ENCODE measurements at places on chromosomes 3 and 15.

DNA sequence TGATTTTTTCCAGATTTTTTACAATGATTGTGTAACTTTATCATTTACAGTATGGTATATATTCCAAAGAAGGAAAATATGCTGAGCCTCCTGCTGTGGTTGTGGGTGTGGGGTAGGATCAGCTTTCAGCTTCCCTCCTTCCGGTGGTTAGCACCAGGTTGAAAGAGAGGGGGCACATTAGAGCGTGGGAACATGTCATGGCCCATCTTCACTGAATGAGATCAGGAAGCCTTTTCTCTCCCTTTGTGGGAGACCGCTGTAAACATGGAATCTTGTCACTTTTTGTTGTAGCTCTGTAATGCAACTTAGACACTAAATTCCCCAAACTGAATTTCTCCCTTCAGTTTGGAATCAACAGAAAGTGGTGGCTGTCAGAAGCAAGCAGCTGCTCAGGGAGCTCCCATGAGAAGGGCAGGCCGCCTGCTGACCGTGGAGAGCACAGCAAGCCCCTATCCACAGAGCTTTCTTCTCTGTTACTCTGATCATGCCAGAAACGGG lies 86.7 kb upstream of the LIMD1 start:
- peak; percentile 65 for DNase-seq

- no peak for DNase-seq
These were observed 13.3 kb downstream of the ADAMTS7 start for GRCh38 chr15:78797951-78798350.

DNA sequence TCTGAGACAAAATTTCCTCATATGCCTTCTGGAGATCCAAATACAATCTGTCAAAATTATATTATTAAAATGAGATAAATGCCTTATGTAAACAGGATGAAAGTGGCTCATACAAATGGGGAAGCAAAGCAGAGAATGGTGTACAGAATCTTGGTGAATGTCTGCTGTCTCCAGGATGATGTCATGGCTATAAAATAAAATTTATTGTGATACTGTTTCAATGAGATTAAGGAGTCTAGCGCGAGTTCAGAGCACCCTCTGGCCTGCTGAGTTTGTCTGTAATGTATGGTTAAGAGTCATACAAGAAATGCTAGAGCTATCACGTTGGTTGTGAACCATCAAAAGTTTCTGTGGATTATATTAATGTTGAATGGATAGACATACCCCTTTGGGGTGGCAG lies 359.7 kb downstream of the EFHB start:
- no peak for DNase-seq

GRCh38 chr3:130795396-130795795 lies 48.8 kb upstream of the PIK3R4 start:
- no peak for DNase-seq

GRCh38 chr3:8656240-8656639 lies 11.6 kb upstream of the SSUH2 start:
- DNase-seq, result no peak

DNA sequence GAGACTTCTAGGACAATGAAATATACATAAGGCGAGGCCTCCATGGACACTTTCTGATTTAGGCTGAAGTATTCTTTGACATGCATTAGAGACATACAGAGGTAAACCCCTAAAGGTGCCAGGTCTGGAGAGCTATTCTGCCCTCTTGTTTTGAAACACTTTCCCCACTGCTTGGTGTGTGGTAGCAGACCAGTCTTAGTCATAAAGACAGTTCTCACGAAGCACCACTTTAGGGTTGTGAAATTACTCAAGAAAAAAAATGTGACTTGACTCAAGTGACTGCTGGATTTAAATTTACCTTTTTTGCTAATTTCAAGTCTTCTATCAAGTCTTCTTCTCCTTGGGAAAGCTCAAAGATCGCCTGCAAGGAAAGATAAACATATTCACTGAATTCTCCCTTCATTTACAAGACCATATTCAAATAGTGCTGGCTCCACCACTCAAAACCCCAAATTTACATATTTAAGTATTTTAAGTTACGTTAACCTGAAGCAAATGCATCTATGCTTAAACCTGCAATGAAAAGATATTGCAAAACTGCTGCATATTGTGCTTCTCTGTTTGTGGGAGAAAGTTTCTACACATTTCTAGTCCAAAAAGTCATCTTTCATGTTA lies 48.4 kb downstream of the ARHGEF3 start:
- no peak for DNase-seq

DNA sequence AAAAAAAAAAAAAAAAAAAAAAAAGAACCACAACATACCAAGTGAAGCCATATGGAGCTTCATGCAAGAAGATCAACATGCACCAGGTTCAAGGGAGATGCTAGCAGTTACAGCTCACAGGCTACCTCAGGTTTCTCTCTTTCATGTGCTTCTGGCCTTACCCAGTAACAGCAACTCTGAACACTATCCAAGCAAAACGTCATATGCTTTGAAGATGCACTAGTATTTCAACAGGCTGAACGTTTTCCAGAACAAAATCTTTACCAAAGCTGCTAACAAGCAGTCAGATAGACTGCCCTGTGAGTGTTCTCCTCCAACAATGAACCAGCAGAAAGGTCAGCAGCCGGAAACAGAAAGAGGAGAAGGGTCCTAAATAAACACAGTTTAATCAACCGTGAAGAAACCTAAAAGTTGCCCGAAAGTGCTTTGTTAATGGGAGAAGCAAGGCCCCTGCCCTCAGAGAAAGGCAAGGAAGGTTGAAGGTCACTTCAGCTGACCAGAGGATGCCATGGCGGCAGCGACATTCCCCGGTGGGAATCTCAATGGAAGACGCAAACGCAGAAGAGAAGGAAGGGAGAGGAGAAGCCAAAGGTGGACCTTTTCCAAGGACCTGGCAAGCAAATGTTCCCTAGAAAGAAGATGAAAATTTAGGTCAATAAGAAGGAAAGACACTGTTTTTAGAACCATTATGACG lies 80.1 kb downstream of the CCNL1 start:
- DNase-seq, result no peak

GRCh38 chr3:191449256-191449655 lies 11.7 kb upstream of the PYDC2 start:
- DNase-seq, result no peak

GRCh38 chr3:120416868-120417267 lies 33.9 kb downstream of the FSTL1 start:
- DNase-seq, result no peak

DNA sequence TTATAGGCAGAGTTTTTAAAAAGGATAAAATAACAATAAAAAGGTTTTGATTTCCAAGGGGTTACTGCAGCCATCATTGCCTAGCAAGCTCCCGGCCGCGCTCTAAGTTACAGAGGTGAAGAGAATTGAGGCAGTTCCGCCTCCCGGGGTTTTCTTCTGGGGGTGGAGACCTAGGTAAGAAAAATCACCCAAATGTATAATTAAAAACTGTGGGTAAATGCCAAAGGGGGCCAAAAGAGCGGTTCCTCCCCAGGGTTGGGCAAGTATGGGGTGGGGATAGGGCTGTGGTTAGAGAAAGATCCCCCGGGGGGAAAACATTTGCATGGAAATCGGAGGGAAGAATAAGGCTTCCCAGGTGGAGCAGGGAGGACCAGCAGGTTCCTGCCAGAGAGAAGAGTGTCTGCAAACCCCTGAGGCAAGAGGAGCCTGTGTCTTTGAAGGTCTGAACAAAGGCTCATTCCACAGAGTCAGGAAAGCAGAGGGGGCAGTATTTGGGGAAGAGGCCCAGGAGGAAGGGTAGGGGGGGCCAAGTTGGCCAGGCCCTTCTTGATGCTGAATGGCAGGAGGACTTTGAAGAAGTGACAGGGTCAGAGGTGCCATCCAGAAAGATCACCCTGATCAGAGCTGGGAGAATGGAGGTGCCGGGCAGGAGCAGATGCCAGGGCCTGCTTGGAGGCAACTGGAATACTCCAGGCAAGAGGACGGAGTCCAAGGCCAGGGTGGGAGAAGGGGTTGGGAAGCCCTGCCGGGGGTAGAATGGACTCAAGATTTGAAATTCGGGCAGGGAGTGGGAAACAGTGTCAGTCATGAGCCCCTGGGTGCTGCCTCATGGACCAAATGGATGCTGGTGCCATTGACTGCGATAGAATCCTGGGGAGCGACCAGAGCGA lies 152.9 kb upstream of the RGMA start:
- DNase-seq, result no peak

DNA sequence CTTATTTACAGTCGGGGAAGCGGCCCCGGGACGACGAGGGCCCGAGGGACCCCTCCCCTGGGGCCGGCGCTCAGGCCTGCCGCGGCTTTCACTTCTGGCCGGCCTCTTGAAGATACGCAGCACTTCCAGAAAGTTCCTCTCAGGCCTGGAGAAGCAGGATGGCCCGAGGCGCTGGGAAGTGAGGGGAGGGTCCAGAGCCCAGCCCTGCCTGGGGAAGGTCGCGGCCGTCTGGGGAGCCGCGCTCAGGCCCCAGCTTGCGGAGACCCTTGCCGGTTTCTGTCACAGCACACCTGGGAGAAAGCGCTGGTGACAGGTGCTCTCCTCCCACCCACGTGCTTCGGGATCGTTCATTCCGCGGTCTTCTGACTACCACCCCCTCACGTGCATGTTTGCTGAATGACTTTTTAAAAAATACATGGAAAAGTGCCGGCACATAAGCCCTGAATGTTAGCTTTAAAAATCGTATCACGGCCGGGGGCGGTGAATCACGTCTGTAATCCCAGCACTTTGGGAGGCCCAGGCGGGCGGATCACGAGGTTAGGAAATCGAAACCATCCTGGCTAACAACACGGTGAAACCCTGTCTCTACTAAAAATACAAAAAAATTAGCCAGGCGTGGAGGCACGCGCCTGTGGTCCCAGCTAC lies 727 bp upstream of the TM2D3 start:
- DNase-seq, result no peak

- no peak for DNase-seq
These were observed 71.2 kb upstream of the GOLGA8B start for GRCh38 chr15:34654625-34655024.

DNA sequence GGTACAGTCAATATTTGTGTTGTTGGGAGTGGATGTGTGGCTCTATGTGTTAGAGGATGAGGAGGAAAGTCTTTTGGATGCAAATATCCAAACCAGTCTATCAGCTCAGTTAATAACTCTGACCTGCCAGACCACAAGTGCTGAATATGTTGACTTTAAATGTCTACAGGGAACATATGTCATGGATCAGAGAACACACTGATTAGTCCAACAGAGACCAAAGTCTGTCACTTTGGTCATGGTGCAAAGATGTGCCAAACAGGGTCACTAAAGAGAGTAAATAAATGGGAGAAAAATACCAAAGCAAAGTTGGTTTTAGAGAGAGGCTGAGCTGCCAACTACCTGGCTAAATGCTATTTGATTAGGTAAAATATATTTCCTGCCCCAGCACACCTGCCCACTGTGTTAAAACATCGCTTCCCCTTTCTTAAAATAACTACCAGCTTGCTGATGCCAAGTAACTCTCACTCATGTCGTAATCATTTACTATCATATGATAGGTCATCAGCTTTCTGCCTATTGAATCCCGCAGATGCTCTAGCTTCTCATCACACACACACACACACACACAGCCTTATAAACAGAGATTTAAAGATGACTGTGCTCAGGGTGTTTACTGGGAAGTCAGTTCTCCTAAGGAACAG lies 173.3 kb downstream of the PDZRN3 start:
- no peak for DNase-seq

DNA sequence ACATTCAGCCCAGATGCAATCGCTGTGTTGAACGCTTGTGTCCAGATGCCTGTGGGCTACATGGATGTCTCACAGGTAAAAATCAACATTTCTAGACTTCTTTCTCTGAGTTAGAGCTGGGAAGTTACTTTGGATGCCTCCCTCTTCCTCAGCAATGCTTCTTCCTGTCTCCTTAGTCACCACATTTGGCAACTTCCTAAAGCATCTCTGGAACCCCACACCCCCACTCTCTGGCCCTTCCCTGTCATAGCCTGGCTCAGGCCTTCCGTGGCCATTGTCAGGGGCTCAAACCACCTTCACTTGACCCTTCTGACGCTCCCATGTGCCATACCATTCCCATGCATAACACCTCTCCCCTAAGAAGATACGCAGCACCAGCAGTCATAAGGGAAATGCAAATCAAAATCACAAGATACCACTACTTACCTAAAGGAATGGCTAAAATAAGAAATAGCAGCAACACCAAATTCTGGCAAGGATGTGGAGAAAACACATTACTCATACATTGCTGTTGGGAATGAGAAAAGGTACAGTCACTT lies 21.6 kb upstream of the RGMA start:
- no peak for DNase-seq

DNA sequence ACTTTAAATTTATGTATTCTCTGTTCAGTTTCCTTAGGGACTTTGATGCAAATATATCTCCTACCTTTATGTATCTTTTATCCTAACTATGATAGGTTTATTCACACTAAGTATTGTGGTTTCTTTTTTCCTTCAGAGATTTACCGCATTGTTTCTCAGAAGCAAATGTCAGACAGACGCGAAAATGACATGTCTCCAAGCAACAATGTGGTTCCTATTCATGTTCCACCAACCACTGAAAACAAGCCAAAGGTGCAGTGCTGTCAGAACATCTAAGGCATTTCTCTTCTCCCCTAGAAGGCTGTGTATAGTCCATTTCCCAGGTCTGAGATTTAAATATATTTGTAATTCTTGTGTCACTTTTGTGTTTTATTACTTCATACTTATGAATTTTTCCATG lies 18.3 kb downstream of the RAB11A start:
- no peak for DNase-seq

DNA sequence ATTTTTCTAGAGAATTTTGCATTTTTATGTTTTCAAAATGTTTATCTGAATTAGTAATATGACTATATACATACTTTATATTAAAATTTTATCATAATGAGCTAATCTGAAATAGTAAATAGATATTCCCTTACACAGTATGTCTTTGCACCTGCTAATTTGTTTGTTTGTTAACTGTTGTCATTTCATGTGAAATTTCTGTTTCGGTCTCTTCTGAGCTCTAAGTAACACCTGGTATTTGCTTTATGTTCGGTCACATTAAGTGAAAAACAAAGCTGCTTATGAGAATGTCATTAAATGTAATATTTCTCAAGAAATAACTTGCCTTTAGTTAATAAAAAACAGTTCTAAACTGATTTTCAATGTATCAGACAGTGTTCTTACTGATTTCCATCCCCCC lies 61.1 kb downstream of the FNDC3B start:
- DNase-seq, result no peak

- DNase-seq, result no peak
These were observed 40.8 kb upstream of the BHLHE40 start for GRCh38 chr3:4938281-4938982.

DNA sequence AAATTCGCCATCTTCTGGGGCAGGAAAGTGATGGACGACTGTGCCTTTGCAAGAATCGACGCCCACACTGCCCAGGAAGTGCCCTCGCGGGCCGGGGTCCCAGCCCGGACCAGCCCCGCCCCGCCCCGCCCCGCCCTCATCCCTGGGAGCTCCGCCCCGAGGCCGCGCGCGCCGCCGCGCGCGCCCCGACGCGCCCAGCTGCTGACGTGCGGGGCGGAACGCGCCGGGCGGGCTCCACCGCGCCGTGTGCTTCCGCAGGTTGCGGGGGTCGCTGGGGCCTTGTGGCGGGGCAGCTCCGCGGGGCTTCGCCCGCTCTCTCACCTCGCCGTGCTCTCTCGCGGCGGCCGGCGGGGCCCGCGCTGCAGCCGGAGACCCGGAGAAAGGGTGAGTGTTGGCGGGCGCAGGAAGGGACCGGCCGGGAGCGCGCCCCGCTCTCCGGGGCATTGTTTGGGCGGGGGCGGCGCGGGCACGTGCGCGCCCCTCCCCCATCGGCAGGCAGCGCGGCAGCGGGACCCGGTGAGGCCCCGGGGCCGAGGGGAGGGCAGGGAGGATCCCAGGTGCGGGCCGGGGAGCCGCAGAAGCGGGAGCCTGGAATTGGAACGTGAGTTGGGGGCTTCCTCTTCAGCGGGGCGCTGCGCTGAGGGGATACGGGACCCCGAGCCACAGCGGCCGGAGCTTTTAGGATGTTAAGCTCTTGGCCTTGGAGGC lies at the start of gene YEATS2:
Gene YEATS2 (plus strand): TSS at position 188 of the 708 bp plus-strand sequence. CDS start 17,366 bp downstream, outside the sequence.
- peak; percentile 87 for DNase-seq

Data from right forelimb (tissue), 1 donor.